ENCODE measurements at places on chromosomes 6 and 20.

DNA sequence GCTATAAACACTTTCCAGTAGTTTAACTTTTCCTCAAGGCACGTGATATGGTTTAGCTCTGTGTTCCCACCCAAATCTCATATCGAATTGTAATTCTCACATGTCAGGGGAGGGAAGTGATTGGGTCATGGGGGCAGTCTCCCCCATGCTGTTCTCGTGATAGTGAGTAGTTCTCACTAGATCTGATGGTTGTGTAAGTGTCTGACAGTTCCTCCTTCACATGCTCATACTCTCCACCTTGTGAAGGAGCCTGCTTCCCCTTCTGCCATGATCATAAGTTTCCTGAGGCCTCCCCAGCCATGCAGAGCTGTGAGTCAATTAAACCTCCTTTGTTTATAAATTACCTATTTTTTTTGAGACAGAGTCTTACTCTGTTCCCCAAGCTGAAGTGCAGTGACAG lies 127.9 kb downstream of the DTNBP1 start:
- DNase-seq = no peak

- no peak for DNase-seq
Measured at GRCh38 chr6:3386374-3386857, 70.4 kb downstream of the SLC22A23 start.

GRCh38 chr20:46102940-46103339 lies 13.2 kb upstream of the NCOA5 start:
- no peak for DNase-seq

- no peak for DNase-seq
Measured at GRCh38 chr6:124879110-124879991, 82.9 kb upstream of the RNF217 start.

- DNase-seq = no peak
Measured at GRCh38 chr6:136501514-136501913, 48.7 kb downstream of the MAP7 start.

DNA sequence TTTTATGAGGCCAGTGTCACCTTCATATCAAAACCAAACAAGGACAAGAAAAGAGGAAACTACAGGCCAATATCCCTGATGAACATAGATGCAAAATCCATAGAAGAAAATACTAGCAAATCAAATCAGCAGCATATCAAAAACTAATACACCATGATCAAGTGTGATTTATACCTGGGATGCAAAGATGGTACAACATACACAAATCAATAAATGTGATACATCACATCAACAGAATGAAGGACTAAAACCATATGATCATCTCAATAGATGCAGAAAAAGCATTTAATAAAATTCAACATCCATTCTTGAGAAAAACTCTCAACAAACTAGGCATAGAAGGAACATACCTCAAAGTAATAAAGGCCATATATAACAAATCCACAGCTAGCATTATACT lies 8.1 kb upstream of the GINM1 start:
- DNase-seq = no peak

DNA sequence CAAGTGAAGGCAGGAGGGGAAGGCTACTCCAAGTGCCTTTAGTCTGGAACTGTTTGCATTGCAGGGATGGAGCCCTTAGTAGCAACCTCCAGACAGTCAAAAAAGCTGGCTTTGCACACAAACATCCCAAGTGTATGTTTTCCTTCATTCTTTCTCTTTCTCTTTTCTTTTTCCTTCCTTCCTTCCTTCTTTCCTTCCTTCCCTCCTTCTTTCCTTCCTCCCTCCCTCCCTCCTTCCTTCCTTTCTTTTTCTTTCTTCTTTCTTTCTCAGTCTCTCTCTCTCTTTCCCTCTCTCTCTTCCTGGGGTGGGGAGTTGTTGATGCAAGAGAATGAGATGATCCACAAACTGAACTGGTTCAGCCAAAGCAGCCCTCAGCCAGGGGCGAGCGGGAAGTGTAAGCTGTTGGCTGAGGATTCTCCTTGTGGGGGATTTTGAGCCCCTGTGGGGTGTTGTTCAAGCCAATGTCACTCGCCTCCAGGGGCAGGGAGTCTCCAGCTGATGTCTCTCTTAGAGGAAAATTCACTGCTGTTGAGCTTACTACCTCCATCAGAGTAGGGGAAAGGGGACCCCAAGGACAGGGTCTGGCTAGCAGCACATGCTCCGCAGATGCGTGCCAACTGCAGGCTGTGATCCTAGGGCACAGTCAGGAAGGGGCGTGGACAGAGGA lies 11.7 kb downstream of the RSPO4 start:
- no peak for DNase-seq

DNA sequence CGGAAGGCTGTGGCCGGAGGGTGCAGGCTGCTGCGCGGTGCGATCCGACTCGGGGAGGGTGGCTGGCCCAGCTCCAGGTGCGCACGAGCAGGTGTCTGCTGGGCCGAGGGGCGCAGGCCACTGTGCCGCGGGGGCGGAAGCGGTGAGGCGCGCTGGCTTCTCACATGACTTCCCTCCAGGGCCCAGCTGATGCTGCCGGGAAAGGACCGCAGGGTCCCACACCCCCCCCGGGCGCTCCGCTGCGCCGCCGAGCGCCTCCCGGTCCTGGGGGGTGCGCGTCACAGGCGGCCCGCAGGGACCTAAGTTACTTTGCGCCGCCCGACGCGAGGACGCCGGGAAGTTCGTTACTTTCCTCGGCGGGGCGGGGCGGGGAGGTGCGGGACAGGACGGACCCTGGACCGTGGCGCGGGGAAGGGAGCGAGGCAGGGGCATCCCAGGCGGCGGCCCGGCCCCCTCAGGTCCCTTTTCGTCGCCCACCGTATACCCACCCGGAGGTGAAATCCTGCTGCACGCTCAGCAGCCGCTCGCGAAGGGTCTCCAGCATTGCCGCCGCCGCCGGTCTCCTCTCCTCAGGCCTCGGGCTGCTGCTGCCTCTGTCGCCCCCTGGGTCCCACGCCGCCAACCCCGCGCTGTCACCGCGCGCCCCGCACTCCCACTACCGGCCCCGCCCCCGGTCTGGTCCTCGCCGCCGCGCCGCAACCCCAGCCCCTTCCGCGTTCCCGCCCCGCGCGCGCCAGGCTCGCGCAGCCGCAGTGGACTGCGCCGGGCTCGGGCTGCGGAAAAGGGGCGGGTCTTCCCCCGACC lies at the start of gene DTNBP1:
Gene DTNBP1 (minus strand): TSS at position 703 of the 804 bp plus-strand sequence. CDS start 159 bp downstream, at position 544.
- DNase-seq = peak; percentile 60

DNA sequence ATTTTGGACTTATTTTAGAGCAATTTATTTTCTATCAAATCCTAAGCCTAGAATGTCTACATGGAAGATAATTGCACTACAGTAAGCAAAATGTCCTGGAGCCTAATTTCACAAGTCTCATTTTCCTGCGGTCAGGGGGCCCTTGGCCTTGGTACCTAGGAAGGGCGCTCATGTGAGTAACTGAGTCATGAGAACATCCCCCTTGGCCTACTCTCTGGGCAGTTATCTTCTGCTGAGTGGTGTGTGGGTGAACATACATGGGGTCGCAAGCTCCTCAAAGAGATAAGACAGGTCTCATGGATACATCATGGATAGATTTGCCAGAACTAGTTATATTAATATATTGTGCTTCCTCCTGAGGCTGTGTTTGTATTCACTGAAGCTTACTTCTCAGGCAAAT lies 211.2 kb upstream of the MARCKS start:
- no peak for DNase-seq

DNA sequence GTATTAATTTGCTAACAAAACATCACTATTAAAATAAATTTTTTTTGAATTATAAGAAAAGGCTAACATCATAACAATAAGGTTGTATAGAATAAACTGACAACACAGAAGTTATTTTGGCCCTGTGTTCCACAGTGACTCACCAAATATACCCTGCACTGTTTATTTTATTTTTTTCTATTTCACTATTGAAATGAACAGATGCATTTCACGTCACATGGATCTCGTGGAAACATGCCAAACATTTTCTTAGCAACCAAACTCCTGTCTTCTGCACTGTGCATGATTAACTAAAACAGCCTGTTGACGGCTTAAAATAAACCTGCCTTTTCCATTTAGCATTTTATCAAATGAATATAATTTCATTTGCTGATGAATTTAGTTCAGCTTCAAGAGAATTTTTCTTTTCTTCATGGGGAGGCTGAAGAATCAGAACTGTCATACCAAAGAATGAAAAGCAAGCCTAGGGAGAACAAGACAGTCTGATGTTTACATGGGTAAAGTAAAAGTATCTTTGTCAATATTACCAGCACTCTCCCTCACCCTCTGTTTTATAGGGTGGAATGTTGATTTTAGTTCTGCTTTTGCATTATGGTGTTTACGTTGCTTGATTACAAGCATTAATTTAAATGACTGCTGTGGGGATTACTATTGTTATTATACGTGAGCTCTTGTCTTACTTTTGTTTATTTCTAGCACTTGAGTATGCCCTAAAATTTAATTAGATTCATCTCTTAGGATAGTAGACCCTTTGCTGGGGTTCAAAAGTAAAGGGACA lies 115.3 kb downstream of the LCA5 start:
- no peak for DNase-seq

GRCh38 chr6:113115196-113115595 lies 741.9 kb upstream of the MARCKS start:
- no peak for DNase-seq

DNA sequence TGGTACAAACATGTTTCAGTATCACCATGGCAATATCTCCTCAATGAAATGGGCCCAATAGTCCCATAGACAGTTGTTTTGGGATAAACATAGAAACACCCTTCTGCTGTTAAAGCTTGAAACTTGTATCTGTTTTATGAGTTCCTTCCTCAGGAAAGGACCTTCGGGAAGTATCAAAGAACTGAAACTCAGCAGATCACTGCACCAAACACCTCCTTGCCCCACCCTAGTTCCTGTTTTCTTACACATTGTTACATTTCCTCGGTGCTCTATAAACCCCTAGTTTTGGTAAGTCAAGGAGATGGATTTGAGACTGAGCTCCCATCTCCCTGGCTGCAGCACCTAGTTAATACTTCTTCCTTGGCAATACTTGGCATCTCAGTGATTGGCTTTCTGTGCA lies 73.8 kb upstream of the ECI2 start:
- DNase-seq = no peak

GRCh38 chr6:188821-189655 lies 103.2 kb upstream of the DUSP22 start:
- peak; percentile 62 for DNase-seq

DNA sequence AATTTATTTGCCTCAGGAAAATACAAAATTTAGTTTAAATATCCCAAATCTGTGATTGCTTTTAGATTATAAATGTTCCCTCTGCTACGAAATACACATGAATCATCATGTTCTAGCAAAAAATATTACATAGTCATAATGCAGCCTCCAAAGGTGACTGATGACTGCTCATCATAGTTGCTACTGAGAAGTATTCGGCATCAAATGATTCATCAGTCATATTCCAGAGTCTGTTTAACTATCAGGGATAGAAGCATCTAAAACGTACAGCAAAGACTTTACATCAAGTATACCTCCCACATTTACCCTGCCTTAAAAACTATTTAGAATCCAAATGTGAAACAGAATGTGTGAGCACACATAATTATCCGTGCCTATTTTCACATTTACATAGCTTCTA lies 626.0 kb downstream of the CDH26 start:
- no peak for DNase-seq

DNA sequence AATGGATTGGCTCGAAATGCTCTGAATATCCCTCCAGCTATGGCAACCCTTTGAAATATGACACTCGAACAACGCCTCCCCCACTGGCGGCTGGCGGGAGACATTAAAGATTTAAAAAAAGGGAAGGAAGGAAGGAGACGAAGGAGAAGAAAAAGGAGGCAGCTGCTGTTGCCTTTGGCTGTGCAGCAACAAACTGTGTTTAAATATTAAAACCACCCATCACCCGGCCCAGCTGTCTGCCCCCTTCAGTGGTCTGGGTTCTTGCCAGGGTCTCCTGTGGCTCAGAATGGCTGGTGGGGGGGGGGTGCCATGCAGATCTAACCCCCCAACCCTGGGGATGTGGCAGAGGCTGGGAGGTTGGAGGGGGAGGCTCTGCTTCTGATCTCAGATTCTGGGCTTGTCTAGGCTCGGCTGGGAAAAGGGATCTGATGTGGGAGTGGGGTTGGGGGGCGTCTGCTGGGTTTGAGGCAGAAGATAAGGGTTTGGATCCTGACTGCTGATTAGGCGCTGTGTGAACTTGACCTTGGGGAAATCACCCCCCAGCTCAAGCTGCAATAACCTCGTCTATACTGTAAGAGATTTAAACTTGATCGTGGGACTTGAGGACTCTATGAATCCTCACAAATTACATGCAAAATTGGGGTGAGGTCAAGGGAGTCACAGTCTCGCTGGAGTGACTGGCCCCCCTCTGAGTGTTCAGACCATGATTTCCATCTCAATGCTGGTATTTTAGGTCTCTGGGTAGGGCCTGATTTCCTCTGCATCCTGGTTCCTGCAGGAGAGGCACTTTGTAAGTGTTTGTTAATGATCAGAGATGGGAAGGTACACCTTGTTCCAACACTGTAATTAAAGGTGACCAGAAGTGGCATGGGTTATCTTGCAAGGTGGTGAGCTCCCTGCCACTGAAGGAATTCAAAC lies 40.3 kb upstream of the BLCAP start:
- no peak for DNase-seq

DNA sequence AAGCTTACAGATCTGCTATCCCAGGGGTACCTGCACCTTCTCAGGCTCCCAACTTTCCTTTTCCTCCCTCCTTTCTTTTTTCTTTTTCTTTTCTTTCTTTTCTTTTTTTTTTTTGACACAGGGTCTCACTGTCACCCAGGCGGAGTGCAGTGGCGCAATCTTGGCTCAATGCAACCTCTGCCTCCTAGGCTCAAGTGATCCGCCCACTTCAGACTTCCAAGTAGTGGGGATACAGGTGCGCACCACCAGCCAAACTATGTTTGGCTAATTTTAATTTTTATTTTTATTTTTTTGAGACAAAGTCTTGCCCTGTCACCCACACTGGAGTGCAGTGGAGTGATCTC lies 36.0 kb downstream of the PIM1 start:
- no peak for DNase-seq

- DNase-seq = no peak
Measured at GRCh38 chr6:3725145-3726047, 26.1 kb downstream of the PXDC1 start.

DNA sequence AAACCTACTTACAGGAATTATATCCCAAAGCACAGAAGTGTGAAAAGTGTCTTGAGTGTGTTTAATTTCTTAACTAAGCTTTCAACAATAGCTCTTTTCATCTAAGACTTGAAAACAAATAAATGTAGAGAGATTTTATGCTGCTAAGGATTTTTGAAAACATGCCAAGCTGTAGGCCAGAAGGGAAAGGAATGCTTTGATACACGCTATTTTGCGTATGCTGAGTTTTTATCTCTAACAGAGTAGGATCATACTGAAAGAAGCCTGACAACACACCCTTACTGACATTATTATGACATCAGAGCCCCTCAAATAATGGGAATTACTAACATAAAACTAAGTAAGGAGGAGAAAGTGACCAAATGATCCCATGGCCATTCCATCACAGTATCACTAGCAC lies 265.5 kb downstream of the KHDC1L start:
- no peak for DNase-seq

DNA sequence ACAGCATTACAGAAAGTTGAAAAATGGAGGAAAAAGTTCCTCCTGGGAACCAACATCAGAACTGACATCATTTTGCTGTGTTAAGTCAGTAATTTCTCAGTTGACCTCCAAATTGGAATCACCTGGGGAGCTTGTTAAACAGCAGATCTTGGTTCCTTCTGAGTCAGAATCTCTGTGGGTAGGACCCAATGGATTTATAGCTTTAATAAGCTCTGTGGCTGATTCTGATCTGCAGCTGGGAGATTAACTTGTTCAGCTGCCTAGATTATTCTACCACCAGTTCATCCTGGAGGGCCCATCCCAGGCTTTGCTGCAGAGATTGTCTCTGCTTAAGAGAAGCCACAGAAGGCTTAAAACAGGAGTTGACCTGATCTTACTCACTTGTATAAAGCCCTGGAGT lies 90.7 kb upstream of the POPDC3 start:
- no peak for DNase-seq

- no peak for DNase-seq
Measured at GRCh38 chr6:156925026-156925425, 147.8 kb downstream of the ARID1B start.

All from stimulated activated CD8-positive, alpha-beta memory T cell treated with anti-CD3 and anti-CD28 coated beads, Interleukin-4, amount 100 ng/mL, for 1 hour (primary cell).